ENCODE measurements at places on chromosomes 11 and 22.

DNA sequence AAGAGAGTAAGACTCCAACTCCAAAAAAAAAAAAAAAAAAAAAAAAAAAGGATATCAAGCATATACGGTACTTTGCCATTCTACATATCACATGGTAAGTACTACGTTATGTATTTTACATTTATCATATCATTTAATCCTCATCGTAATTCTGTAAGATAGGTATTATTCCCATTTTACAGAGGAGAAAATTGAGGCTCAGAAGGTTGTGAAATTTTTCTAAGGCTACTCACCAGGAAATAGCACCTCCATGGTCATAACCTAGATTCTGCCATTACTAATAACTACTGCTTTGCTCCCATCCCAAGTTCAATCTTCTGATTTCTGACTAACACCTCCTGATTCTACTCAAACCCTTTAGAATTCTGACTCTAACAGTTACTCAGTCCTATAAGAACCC is 138.0 kb downstream of the FCHSD2 start:
- no peak for DNase-seq

GRCh38 chr22:20533879-20534265 is 26.5 kb downstream of the MED15 start:
- no peak for DNase-seq

DNA sequence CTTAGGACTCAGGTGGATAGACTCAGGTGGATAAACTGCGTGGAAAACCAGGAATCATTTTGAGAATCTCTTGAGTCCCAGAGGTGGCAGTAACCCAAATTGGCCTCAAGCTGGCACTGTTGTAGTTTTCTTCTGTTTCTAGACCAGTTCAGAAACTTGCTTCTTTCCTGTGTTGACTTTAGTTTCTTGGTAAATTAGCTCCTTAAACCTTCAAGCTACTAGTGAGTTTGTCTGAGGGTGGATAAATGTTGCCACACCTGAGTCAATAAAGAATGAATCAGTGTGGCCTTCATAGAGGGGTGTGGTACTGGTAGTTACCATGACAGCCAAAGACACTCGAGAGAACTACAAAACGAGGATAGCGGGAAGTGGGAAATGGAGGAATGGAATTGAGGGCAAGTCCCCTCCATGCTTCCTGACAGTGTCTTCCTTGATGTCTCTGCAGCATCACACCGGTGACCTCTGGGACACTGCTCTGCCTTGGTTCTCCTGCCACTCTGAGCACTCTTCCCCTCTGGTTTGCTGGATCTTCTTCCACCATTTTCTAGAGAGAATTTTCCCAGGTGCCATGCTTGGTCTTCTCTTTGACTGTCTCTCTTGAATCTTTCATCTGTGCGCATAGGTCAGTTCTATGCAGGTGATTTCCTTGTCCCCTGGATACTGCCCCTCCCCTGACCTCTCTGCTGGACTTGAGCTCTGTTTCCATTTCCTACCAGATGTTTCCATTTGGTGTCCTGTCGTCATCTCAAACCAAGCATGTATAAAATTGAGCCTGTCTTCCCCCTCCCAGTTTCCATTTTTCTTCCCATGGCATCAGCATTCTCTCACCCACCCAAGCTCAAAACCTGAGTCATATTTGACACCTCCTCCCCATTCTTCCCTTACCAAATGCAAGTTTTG is 7.2 kb downstream of the POLD4 start:
- no peak for DNase-seq

DNA sequence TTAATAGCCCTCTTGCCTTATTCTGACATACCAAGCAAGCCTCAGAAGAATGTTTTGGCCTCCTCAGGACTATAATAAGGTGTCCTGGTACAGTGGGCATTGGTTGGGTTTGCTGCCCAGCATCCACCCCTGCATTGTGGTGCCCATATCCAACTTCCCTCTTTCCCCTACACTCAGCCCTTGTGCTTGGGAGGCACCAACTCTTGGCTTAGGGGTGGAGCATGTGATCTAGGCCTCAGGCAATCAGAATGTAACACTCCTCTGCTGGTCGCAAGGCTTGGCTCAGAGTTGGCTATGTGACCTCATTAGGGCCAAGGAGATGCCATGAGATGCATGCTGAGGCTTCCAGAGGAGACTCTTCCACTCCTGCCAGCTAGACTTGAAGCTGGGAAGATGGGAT is 123.0 kb downstream of the CSNK2A3 start:
- DNase-seq, result no peak

DNA sequence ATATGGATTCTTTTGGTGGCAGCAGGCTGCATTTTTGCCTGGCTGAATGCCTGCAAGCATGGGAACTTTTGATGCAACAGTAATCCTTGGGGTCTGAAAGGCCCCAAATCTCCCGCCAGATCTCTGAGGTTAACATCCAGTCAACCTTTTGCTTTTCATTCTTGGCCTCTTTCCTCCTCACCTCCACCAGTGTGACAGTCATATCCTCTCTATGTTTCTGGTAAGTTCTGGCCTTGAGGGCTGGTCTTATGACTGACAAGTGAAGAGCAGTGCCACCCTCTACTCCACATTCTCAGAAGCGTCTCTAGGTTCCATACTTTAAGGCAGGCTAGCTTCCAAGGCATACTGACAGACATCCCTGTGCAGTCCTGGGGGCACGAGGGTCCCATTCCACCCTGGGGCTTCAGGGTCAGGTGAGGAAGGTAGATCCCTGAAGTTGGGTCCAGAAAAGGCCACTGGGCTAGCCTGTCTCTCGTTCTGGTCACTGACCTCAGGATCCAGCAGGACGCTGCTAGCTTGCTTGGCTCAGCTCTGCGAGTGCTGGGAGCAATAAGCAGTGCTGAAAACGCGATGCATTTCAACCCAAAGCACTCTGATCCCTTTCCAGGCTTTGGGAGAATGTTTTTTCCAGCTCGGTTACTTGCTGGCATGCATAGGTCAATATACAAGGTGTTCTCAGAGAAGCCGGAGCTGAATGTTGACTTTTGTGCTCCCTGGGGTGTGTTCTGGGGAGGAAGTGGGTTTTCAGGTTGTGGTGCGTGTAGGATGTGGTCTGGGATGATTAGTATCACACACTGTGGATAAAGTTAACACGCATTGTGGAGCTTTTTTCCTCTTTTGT is 75.2 kb downstream of the PTPRJ start:
- DNase-seq, result peak; percentile 30

DNA sequence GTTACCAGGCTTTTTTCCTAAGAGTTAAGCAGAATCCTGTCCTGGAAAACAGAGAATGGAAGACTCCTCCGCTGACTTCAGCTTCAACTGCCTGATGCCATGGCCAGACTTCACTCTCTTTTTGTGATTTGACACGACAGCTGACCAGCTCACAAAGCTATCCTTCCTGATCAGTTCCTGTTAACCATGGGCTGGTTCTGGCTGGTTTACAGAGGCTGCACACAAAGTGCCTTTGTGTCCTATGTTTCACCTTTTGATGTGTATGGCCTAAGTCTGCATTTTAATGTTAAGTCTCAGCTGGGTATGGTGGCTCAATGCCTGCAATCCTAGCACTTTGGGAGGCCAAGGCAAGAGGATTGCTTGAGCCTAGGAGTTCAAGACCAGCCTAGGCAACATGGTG is 11.1 kb downstream of the FOLR3 start:
- DNase-seq, result no peak

GRCh38 chr11:121112498-121113455 is 11.7 kb downstream of the TECTA start:
- no peak for DNase-seq

Data from stimulated activated naive CD4-positive, alpha-beta T cell treated with Interleukin-2 at 50 U/mL for 16 hours (primary cell).